HS-27A (cell line): ENCODE measurements at places on chromosomes 5 and 9.

DNA sequence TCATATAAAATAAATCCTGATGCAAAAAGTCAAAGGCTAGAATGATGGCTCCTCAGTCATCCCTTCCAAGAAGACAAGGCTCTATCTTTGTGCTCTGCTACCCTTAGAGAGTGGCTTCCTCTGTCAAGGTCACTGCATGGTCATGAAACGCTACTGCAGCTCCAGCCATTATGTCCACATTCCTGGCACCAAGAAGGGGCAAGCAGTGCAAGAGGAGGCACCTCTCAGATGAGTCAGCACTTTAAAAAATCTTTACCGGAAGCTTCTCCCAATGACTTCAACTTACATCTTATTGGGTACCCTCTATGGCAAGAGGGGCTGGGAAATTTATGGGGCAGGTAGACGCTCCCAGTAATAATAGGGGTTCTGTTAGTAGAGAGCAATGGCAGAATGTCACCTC lies 129.5 kb upstream of the CPEB4 start:
- no peak for DNase-seq

- DNase-seq, result no peak
These were observed 438.1 kb downstream of the MAT2B start for GRCh38 chr5:163943546-163943945.

GRCh38 chr9:26856413-26857032 lies 36.1 kb downstream of the CAAP1 start:
- DNase-seq, result peak; percentile 5

- no peak for DNase-seq
These were observed 2.2 kb upstream of the AMBP start for GRCh38 chr9:114080195-114080772.

- DNase-seq, result no peak
These were observed 31.7 kb downstream of the ZDHHC21 start for GRCh38 chr9:14661421-14662059.

DNA sequence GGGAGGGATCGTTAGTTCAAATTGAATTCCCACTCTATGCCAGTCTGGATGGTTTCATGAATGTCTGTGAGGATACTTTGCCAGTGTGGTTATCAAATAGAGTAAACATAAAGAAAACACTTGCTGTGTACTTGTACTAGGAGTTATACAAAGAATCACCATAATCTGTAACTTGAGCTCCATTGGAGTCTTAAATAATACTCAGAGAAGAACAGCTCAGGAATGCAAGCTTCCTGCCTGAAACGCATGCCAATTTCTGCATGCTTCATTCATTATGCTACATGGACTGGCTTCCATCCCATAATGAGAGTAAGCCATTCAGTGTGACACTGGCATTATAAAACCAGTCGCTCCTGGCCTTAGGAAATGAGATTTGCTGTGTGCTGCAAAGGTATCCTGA lies 351.4 kb downstream of the SEMA5A start:
- no peak for DNase-seq

DNA sequence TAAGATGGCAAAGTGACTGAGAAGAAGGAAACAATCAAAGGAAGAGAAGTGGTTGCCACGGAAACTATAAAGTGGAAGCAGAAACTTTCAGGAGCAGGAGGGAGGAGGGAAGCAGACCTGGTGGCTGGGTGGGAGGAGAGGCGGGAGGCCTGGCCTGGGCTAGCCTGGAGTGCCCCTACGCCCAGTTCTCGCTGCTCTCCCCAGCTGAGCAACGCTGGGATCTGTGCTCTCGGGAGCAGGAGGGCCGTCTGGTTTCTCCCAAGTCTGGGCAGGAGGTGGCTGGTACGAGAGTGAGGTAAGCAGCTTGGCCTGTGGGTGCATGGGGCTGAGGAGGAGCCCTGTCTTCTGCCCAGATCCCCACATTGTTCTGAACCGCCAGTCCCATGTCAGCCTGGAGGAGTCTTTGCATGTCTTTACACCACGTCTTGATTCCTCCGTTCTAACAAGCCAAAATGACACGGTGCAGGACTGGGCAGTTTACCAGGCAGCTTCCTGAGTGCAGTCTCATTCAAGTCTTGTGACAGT lies 15.0 kb upstream of the DAB2IP start:
- DNase-seq, result no peak

GRCh38 chr5:172769616-172770373 lies 1.2 kb downstream of the DUSP1 start:
- DNase-seq, result no peak

- DNase-seq, result no peak
These were observed 745.4 kb downstream of the TLR4 start for GRCh38 chr9:118449554-118449953.

- DNase-seq, result no peak
These were observed 20.3 kb upstream of the TOR2A start for GRCh38 chr9:127755061-127756060.

- DNase-seq, result no peak
These were observed 239.0 kb downstream of the PBX3 start for GRCh38 chr9:125985998-125986655.

DNA sequence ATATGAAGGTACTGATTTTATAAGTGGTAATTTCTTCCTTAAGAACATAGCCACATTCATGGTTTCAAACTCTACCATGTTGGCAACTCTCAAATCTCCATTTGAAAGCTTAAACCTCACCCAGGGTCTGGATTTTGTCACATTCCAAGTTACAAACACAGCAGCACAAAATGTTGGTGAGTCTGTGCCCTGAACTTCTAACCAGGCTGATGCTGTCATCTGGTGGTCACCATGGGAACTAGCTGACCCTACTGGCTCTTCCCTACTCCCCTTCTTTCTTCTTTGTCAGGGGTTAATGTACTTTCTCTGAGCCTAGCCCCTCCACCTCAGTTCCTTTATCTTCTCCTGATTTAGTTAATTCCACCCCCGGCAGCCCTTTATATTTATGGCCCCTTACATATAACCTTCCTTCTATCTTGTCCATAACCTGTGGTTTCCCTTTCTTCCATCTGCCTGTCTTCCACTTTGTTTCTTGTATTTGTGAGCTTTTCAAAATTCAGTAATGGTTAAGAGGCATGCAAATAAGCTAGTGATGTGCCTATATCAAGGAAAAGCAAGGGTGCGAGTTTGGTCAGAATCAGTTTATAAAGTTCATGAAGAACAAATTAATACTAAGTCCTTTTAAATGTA lies 35.9 kb downstream of the TGFBR1 start:
- no peak for DNase-seq

DNA sequence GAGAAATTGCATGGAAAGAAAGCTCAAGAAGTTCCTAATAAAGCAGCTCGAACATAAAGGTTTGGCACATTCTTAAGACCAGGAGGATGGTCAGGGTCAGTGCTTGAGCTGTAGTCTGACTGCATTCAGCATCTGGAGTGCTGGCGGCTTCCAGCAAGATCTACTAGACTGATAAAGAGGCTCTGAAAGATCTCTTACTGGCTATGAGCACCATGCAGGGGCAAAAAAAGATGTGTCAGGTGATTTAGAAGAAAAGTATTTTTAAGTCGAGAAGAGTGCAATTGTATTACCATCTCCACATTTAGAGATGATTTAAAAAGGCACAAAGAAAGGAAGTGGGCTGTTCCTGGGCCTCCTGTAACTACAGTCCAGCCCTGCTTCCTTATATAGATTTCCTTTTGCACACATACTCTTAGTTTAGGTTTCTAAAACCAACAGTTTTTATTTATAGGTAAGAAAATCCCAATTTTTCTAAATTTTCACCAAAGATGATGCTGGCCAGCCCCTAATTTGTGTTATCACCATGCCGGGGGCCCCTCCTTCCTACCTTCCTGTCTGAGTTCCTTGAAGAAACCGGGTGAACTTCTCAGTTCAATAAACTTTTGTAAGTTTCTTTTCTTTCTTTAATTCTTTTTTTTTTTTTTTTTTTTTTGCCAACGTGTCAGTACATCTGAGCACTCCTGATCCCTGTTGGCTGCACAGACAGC lies 65.9 kb upstream of the PLPP1 start:
- DNase-seq, result no peak

GRCh38 chr5:15252331-15252730 lies 247.6 kb upstream of the FBXL7 start:
- no peak for DNase-seq

DNA sequence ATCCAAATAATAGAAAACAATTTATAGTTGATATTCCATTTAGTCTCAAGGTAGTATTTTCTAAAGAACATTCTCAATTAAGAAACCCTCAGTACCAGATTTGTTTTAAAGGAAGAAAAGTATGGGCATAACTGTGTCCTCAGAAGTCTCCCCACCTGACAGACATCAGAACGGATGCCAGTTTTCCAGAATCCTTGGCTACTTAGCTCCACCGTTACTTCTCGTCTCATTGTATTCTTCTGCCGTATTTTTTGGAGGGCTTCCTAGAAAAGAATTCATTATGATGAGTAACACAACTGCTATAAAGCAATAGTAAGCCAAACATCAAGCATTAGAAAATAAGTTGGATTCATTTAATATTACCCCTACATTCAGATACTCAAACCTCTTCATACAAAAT lies 67.8 kb downstream of the DROSHA start:
- no peak for DNase-seq

- DNase-seq, result no peak
These were observed 205.3 kb downstream of the CDH10 start for GRCh38 chr5:24439465-24439864.

GRCh38 chr9:89579741-89580385 lies 24.9 kb upstream of the GADD45G start:
- DNase-seq, result no peak

GRCh38 chr5:112636751-112637150 lies 100.9 kb upstream of the APC start:
- DNase-seq, result no peak

DNA sequence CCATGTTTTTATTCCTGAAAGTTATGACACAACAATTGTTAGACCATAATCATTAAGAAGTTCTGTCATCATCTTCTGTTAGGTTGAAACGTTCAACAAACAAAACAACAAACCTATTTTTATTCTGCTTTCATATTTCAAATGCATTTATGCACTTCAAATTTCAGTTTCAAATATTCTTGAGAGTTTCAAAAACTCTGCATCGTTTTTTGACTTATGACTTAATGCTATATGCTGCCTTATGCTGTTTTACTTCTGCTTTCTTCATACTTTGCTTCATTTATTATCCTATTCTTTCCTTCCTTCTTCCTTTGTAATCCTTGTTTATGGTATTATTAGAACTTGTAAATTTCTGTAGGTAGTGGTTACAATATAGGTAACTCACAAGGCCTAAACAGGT lies 95.0 kb downstream of the PCSK1 start:
- DNase-seq, result no peak

- DNase-seq, result no peak
These were observed 58.3 kb downstream of the PTTG1 start for GRCh38 chr5:160479926-160480325.

DNA sequence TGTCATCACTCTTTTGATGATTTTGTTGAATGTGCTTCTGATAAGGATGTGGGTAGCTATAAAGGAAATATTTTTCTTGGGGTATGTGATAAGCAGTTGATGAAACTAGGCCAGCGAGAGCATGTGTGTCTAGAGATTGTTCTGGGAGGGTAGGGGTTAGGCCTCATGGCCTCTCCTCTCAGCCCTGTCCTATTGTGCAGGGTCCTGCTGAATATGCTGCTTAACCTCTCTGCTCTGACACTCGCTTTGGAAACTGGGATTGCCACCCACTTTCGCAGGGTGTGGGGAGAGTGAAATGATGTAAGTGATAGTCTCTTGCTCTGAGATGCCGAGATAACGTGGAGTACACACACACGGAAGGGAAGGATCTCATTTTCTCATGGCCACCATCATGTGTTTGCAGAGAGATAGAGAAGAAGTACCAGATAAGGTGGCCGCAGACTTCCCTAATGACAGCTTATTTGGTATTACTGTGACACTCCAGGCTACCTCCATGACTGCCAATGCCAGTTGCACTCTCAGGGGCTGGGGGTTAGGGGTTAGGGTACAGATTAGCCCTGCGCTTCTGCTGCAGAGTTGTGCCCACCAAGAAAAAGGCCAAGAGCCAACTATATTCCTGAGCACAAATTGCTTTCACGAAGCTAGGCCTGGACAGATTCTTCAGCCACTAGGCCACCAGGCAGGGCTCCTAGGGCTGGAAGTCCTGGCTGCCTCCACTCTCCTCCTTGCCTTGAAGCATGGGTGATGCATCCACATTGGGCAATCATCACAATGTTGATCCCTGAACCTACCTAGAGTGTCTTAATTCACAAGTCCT lies 25.2 kb upstream of the TNFAIP8 start:
- DNase-seq, result no peak

GRCh38 chr9:133779516-133780403 lies 41.6 kb upstream of the SARDH start:
- DNase-seq, result no peak

GRCh38 chr5:172841256-172841655 lies 7.2 kb downstream of the ERGIC1 start:
- no peak for DNase-seq

GRCh38 chr9:34510497-34511468 lies 12.0 kb downstream of the ENHO start:
- DNase-seq, result no peak

- no peak for DNase-seq
These were observed 198.3 kb upstream of the TBC1D2 start for GRCh38 chr9:98453589-98454311.

- no peak for DNase-seq
These were observed 35.2 kb downstream of the PIK3R1 start for GRCh38 chr5:68250661-68251298.

GRCh38 chr5:2185646-2186471 lies 303.1 kb upstream of the IRX4 start:
- no peak for DNase-seq

DNA sequence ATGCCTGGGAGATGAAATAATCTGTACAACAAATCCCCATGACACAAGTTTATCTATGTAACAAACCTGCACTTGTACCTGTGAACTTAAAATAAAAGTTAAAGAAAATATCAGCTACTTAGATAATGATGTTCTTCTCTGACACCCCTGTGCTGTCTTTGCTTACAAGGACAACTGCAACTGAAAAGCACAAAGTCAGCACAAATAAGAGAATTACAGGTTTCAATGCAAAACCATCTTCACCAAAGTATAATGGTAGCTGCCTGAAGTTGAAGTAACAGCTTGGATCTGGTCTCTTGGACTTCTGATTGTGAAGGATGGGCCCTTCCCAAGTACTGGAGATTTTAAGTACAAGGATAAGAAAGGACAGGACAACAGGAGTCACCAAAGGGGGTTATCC lies 45.6 kb upstream of the PPP2R2B start:
- DNase-seq, result no peak

GRCh38 chr9:120750421-120750820 lies 36.2 kb upstream of the MEGF9 start:
- no peak for DNase-seq

DNA sequence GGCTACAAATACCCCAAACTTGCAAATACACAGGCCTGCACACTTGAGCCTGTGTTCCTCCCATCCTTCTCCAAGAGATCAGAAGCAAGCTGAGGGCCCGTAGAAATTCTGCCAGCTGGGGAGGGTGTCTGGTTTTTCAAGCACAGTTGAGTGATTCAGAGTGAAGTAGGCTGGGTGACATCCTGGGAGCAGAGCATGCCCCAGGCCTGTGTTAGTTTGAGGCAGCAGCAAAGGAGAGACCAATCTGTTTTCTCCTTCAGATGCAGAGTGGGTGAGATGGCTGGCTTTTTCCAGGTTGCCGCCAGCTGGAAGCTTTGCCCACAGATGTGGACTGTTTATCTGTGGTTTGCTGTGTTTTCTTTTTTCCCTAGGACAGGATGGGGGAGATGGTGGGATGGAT lies 63.1 kb downstream of the RCL1 start:
- no peak for DNase-seq
